ENCODE measurements at places on chromosomes 3 and 15. TPM values are rescaled to one million over a fixed set of nuclear protein-coding genes. Genes with fewer than 3 reads are reported as not detected.
A peak's percentile ranks its signal among the peaks of the same experiment; 100 is the strongest.

GRCh38 chr3:172673210-172673679 is 37.6 kb downstream of the NCEH1 start:
- no peak overlapping the region for H3K4me3 ChIP-seq
- no peaks in the 10 kb centered on the region for H3K36me3 ChIP-seq
- H3K4me1 ChIP-seq = no peaks in the 10 kb centered on the region
- H3K27me3 ChIP-seq = no peaks in the 10 kb centered on the region
- H3K27ac ChIP-seq = no peak overlapping the region
- peak; percentile 89 for DNase-seq

GRCh38 chr15:48477795-48478360 is 146.6 kb downstream of the DUT start:
- DNase-seq = no peak
- no peak overlapping the region for H3K27ac ChIP-seq
- H3K4me3 ChIP-seq = no peak overlapping the region
- H3K4me1 ChIP-seq = no peaks in the 10 kb centered on the region
- H3K27me3 ChIP-seq = no peaks in the 10 kb centered on the region
- no peaks in the 10 kb centered on the region for H3K36me3 ChIP-seq

DNA sequence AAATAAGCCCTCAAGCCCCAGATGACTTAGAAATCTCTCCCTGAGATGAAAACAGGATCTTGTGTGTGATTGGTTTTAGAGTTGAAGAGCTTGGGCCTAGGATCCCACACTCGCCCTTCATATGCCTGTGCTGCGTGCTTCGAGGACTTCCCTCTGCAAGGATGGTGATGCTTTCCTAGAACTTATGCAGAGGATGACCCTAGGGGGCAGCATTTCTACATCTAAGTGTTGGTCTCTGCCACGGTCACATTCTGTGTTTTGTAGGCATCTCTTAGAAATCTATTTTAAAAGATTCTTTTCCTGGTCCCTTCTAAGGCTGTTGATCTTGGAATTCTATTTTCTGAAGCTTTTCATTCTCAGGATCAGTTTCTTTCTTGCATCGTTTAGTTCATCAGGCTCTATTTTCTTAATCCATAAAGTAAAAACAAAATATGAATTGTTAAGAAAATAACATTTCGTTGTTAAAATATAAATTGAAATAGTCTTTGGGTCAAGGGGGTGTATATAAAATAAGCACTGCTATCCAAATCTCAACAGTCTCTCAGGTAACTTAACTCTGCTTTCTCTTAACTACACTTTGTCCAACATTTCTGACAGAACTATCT is 45.7 kb downstream of the WDR76 start:
- no peak overlapping the region for H3K27ac ChIP-seq
- H3K4me1 ChIP-seq = no peaks in the 10 kb centered on the region
- H3K27me3 ChIP-seq = no peaks in the 10 kb centered on the region
- peaks cover 35% of the 10 kb centered on the region for H3K36me3 ChIP-seq
- no peak overlapping the region for H3K4me3 ChIP-seq

GRCh38 chr3:72329354-72329753 is 518.9 kb downstream of the SHQ1 start:
- no peak overlapping the region for H3K4me3 ChIP-seq
- DNase-seq = no peak
- H3K27me3 ChIP-seq = no peaks in the 10 kb centered on the region
- H3K4me1 ChIP-seq = no peaks in the 10 kb centered on the region
- no peaks in the 10 kb centered on the region for H3K36me3 ChIP-seq
- H3K27ac ChIP-seq = no peak overlapping the region

DNA sequence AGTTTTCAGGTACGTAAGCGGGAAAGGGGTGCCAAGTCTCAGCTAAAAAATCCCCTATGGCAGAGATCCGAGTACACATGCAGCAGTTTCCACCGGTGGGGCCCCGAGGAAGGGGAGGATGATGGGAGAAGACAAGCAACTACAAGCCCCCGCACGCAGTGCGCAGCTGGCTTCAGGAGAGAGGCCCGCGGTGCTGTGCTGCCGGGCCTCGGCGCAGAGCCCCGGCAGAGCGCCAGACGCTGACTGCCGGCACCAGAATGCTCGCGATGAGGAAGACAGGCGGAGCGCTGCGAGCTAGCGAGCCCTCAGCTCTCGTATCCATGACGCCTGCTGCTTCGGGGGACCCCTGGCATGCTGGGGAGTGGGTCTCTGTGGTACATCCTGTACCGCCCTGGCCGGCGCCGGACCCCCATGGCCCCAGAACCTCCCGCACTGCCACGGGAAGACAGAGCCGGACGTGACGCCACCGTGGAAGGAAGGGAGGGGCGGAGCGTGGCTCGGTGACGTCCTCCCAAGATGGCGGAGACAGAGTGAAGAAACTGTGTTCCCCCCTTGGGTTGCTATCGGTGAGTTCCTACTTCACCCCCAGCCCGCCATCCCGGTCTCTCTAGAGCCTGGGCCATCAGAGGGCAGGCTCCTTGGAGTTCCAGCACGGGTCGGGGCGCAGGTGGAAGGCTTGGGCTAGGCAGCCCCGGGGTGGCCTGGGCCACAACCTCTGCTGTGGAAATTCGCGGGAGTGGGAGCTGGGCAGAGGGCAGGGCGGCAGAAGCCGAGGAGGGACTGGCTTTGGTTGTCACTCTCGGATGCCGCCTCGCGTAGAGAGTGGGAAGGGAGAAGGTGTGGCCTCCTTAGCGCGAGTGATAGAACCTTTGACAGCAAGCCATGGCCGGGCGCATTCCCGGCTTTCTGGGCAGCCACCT is at the start of gene MYNN:
MYNN (plus strand) TSS at position 500 of the 920 bp plus-strand sequence. CDS start 900 bp downstream, outside the sequence.
- peak; percentile 94 for DNase-seq
- peak within 1 kb of the TSS; percentile 94 for H3K4me3 ChIP-seq
- H3K4me1 ChIP-seq = peaks cover 36% of the 10 kb centered on the region
- H3K27me3 ChIP-seq = no peaks in the 10 kb centered on the region
- peak within 1 kb of the TSS; percentile 97 for H3K27ac ChIP-seq
- peaks cover 18% of the 10 kb centered on the region for H3K36me3 ChIP-seq

GRCh38 chr3:169558371-169558770 is 105.1 kb downstream of the MECOM start:
- H3K36me3 ChIP-seq = no peaks in the 10 kb centered on the region
- no peak overlapping the region for H3K27ac ChIP-seq
- H3K4me3 ChIP-seq = no peak overlapping the region
- H3K4me1 ChIP-seq = no peaks in the 10 kb centered on the region
- no peak for DNase-seq

Gene PML
- total RNA-seq = 70.2 TPM
